Naive thymus-derived CD8-positive, alpha-beta T cell (primary cell): ENCODE measurements at places on chromosomes 1 and 21.
A peak's percentile ranks its signal among the peaks of the same experiment; 100 is the strongest.

- DNase-seq, result no peak
Measured at GRCh38 chr1:195294911-195295310, 1313.3 kb downstream of the KCNT2 start.

GRCh38 chr1:197399755-197400521 is 131.9 kb downstream of the CRB1 start:
- peak; percentile 14 for DNase-seq

DNA sequence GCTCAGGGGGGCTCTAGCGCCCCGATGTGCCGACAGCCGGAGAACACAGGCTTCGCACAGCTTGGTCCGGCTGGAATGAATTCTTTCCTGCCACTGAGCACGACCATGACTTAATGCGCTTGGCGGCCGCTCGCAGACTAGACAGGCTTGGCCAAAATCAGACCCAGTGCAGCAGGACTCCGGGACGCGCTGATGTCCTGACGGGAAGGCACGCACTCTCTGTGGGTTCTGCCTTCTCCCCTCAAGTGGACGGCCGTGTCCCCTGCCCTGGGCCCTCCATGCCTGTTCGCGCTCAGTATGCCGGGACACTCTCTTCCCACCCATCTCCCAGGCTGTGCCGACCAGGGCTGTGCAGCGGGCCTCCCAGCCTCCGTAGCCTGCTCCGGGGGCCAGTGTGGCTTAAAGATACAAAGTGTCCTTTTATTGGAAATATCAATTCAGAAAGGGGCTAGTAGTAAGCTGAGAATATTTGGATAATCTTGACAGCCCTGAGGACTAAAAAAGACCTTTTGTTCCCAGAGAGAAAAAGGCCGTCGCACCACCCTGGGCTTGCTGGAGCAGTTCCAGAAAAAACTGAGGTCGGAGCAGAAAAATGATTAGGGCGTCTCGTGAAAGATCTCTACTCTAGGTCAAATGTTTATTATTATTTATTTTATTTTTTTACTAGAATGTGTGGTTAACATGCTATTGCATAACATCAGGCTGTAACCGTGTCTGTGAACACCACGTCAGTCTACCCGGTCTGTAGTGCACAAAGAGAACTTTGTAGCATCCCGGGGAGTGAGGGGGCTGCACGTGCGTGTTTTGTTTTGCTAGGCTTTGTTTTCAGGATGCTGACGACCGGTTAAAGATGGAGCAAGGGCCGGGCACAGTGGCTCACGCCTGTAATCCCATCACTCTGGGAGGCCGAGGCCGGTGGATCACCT is 88.1 kb upstream of the ARHGEF16 start:
- DNase-seq, result no peak

DNA sequence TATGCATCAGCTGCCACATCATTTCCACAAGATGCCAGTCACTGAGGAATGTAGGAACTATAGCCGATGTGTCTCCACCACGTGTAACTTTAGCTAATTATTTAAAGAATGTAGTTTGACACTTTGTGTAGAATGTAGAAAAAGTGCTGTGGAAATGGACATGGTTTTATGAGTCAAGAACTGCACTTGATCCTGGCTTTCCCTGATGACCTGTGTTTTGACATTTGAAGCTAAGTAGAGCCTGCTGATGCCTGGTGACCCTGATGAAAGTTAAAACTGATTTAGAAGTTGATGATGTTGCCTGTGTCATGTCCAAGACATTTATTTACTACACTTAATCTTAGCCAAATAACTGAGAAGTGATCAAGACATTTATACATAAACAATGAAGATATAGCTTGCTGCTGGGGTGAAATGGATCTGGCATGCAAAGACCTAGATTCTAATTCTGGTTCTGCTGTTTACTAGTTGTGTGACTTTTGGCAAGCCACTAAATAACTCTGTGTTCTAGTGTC is 4.4 kb upstream of the OSBPL9 start:
- no peak for DNase-seq

DNA sequence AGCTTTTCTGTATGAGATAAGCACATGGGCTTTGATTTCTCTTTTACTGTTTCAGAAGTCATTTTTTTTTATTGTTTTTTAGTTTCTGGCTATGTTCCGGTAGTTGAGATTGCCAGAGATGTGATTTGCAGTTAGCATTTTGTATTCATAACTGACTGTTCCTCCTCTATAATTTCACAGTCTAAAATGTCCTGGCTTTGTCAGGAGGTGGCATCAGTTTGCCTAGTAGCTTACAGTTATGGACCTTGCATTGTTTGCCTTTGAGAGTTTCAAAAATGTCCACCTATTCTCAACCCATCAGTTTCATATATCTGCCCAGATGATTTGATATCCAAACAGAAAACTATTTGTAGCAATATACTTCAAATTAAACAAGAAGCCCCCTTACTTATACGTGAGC is 39.5 kb upstream of the ST6GALNAC3 start:
- DNase-seq, result no peak

- DNase-seq, result no peak
Measured at GRCh38 chr21:32378956-32379355, 13.9 kb downstream of the URB1 start.

DNA sequence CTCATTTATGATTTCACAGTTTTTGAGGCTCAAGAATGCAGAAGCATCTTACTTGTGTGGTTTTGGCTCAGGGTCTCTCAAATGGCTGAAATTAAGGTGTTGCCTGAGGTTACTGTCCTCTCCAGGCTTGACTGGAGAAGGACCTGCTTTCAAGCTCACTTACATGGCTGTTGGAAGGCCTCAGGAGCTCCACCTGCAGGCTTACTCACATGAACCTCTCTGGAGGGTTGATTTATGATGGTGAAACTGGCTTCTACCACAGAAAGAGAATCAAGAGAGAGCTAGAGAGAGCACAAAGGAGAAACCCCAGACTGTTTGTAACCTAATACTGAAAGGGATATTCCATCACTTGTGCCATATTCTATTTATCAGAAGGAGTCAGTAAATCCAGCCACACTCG is 6.2 kb upstream of the KCNK2 start:
- no peak for DNase-seq

GRCh38 chr1:182444497-182444896 is 5.4 kb upstream of the RGSL1 start:
- no peak for DNase-seq

GRCh38 chr1:160224606-160225005 is 19.4 kb downstream of the PEA15 start:
- DNase-seq, result no peak

DNA sequence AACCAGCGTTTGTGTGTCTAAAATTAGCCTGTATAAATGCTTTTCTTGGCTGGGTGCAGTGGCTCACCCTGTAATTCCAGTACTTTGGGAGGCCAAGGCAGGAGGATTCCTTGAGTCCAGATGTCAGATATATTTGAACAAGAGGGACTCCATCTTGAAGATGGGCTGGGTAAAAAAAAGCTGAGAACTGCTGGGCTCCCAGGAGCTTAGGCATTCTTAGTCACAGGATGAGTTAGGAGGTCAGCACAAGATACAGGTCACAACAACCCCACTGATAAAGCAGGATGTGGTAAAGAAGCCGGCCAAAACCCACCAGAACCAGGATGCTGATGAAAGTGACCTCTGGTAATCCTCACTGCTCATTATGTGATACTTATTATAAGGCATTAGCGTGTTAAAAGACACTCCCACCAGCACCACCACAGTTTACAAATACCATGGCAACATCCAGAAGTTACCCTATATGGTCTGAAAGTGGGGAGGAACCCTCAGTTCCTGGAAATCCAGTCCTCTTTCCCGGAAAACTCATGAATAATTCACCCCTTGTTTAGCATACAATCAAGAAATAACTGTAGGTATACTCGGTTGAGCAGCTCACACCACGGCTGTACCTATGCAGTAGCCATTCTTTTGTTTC is 36.2 kb upstream of the ZNF496 start:
- no peak for DNase-seq
